ENCODE measurements at places on chromosomes 5 and 9.

DNA sequence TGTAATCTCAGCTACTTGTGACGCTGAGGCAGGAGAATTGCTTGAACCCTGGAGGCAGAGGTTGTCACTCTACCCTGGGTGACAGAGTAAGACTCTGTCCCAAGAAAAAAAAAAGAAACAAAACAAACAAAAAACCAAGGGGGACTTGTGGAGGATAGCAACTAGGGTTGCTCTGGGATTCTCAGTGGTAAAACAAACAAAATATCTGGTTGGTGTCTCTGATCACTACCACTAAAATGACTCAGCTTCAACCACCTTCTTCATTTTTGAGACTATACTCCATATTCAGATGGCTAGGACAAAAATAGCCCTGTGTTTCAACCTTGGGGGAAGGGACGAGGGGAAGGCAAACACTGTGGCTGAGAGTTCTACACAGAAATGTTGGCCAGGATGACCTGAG, 110.3 kb downstream of the ARRDC3 start:
- DNase-seq: no peak

DNA sequence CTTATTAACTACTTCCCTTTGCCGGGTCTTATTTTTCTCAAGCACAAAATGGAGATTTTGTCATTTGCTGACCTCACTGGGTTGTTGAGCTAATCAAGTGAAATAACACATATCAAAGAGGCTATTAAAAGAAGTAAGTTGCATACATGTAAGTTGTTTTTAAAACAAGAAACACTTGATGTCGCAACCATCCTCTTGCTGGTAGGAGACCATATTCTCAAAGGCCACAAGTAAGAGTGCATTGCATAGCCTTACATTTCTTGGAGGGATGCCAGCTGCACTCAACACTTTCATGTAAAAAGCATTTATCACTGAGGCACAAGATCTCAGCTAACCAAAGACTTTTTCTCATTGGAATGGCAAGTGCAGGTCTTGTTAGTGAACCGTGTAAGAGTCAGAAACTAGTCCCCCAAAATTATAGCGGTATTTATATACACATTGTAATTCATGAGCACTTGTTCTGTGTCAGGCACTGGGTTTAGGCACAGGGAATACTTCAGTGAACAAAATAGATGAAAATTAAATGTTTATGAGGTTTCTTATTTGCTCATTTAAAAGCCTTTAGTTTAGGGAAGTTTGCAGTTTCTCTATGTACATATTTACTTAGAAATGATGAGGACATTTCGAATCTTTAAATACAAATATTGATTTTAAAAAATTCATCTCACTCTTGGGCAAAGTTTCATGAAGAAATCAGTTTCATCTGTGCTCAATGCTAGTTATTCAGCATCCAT, 72.0 kb downstream of the ZFAND5 start:
- no peak for DNase-seq

DNA sequence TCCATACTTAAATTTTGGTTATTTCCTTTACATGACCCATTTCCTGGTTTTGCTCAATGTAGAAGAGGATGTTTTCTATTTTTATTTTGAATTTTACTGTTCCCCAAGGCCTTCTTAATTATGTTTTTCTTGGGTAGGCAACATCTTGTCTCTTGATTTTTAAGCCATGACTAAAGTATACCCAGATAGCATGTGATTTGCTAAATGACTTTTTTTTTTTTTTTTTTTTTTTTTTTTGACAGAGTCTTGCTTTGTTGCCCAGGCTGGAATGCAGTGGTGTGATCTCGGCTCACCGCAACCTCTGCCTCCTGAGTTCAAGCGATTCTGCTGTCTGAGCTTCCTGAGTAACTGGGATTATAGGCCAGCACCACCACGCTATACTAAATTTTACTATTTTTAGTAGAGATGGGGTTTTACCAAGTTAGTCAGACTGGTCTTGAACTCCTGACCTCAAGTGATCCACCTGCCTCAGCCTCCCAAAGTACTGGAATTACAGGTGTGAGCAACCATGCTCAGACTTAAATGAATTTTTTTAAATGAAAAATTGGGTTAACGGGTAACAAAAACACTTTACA, 198.6 kb upstream of the DAB2 start:
- DNase-seq: no peak

DNA sequence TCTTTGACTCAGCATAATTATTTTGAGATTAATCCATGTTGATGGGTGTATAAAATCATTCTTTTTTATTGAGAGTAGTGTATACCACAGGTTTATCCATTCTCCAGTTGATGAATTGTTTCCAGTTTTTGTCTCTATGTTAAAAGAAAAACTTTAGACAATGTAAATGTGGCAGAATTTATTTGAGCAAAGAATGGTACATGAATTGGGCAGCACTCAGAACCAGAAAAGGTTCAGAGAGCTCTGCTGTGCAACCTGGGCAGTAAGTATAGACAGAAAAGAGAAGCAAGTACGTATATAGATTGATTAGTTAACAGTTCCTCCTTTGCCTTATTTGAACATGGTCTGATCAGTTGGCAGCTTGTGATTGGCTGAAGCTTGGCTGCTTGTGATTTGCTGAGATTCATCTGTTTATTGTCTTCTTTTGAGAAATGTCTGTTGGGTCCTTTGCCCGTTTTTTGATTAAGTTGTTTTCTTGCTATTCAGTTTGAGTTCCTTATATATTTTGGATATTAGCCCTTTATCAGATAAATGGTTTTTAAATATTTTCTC, 41.4 kb downstream of the CDC42SE2 start:
- no peak for DNase-seq

GRCh38 chr9:117232281-117232680, 182.6 kb downstream of the ASTN2 start:
- no peak for DNase-seq

DNA sequence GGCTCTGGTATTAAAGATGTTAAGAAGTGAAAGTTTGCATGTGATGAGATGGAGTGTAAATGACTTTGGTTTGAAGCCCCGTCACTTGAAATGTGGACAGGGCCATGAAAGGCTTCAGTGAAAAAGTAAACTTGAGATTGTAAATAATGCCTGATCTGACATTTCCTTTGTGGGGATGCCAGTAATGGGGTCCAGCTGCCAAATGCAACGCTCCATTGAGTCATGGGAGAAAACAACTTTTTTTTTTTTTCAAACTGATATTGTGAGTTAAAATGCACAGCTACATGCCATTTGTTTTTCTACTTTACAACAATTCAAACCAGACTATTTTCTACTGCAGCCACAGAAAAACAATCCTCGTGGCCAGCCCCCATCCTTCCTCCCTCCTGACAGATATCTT, 327.0 kb upstream of the TNC start:
- DNase-seq: no peak

DNA sequence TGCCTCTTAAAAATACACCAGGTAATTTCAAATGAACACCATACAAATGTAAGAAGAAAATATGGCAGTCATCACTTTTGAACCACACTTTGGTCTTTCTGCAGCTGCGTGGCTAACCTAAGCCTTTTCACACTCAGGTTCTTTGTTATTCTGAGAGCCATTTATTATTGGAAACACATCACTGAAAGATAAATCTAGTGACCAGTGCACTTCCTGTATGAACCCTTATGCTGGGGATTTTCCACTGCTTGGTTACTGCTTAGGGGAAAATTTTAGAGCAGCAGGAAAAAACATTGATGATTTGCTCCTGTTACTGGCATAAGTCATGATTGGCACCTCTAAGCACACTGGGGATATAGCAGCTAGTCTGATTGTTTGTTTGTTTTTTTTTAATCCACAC, 58.6 kb upstream of the RANBP3L start:
- no peak for DNase-seq
